NCI-H1417 treated with DMSO at 0.1 percent for 48 hours (cell line): ENCODE measurements at places on chromosomes 6 and 20.

GRCh38 chr6:157937916-157938315, 43.7 kb upstream of the SYNJ2 start:
- no peak for DNase-seq

DNA sequence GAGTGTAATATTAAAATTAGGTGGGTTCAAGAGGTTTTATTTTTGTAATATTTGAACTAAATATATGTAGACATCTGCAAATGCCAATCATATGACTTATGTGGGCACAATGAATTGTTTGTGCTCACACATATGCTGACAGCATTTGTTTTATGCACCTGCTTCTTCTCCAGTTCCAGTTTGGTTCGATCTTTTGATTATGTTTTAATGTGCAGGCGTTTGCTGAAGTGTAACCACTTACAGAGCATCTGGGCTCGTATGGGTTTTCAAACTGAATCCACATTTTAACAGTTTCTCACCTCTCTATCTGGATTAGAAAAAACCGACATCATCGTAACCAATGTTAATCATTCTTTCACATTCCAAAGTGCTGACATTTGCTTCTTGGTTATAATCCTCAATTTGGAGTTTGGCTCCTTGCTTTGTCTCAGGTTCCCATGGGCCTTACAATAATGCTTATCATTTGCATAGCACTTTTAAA, 129.1 kb upstream of the SPACA1 start:
- DNase-seq = no peak

DNA sequence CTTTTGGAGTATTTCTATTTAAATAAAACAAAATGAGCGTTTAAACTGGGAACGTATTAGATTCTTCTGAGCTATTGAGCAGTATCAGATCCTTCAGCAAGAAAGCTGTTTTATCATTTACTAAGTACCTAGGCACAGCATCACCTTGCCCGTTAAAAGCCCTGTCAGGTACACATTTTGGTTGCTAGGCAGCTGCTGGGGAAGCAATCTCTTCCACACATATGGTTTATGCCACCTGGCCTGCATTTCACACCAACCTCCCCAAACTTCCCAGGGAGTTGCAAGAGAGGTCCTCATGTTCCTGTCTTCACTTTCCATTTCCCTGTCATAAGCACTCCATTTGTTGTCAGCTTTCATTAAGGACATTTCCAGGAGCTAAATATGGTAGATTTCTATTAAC, 400.1 kb downstream of the PLCB1 start:
- DNase-seq = no peak

DNA sequence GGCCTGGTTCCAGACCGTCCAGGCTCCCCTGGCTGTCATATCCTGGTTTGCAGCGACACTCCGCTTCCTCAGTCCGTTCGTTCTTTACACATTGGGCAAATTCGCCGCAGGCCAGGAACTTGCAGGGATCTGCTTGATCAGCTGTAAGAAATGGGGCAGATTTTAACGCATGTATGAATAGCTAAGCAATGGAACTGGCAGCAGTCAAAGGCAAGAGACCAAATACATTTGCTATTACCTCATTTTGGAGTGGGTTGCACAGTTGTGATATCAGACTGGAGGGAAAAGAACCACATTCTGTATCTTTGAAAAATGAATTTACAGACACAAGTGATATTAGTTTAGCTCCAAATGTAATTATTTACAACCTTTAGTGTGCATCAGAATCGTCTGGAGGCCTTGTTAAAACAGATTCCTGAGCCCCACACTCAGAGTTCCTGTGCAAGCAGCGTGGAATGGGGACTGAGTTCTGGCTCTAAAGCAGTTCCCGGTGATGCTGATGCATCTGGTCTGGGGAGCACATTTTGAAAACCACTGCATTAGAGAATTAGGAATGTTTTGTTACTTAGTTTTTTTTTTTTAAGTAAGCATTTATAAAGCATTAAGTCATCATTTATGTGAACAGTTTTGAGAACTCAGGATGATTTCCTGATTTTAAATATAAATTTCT, 141.3 kb downstream of the IMPG1 start:
- no peak for DNase-seq

DNA sequence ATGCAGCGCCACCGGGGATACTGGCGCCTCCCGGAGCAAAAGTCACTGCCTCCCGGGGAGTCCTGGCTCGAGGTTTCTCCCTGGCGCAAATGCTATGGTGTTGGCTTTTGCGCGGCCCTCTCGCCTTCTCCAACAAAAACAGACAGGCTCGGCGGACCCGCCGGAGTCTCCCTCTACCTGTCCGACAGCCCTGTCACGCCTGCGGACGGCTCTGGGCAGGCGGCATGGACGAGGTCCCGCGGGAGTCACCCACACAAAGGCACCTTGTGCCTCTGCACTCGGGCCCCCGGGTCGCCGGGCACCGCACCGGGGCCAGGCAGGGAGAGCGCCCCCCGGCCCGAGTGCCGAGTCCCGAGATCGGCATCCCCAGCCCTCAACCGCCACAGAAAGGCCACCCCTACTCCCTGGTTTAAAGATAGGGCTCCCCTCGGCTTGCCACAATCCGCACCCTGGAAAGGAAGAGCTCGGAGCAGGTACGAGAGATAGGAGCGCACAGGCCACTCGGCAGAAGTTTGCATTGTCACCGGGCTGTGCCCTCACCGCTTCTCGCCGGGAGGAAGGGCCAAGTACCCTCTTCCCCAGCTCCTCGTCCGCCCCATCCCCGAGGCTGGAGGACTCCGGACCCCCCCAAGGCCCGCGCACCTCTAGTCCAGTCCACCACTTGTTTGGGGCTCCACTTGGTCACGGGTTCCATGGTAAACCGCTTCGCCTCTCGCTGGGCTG, 903 bp downstream of the CNKSR3 start:
- no peak for DNase-seq

GRCh38 chr6:156880913-156881312, 103.7 kb downstream of the ARID1B start:
- DNase-seq = no peak

DNA sequence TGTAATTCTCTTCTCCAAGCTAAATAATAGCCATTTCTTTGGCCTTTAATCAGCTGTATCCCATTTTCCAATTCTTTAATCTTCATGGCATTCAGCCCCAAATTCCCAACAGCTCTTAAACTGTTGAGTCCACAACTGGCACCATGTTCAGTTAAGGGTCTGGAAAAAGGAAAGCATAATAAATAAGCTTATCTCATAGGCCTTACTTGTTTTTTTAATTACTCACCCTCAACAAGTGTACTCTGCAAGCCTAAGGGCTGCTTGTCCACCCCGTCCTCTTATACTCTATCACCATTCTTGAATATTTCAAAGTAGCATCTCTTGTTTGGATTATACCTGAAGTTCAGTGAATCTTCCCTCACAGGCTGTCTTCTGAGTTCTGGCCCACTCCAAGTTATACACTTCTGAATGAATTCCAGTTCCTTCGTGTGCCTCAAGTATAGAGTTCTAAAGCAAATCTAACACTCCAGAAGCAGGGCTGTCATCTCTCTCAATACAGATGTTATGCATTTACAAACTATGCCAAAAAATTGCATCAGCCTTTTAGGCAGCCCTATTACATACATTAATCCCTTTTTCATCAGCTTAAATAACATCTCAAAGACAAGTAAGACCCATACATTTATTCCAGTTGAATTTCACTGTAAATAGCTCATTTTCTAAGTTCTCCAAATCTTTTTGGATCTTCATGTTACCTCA, 98.7 kb downstream of the COL21A1 start:
- no peak for DNase-seq

DNA sequence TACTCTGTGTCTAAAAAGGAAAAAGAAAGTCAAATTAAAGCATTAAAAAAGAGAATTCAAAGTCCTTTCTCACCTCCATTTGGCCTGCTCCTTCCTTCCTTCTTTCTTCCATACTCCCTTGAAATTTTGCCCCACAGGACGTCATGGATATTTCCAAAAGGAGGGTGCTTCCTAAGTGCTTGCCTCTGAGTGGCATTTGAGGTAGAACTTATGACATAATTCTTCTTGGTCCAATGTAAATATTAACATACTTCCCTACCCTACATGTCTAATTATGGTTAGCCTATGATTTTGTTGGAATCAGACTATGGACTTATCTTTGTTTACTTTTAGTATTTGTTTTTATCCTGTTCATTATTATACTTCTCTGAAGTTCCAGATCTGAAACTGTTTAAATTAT, 132.3 kb downstream of the PFDN4 start:
- no peak for DNase-seq

DNA sequence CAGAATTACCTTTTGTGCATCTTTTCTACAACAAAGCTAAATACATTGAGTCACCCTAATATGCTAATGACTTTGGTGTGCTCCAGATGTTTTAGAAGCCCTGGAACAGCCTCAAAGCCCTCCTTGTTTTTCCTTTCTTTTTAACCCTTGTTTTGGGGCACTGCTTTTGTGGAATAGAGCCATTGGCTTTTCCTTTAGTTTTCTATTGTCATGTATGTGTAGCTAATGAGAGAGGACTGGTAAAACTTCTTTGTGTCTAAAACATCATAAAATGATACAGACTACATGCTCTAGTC, 158.8 kb downstream of the JARID2 start:
- DNase-seq = no peak

DNA sequence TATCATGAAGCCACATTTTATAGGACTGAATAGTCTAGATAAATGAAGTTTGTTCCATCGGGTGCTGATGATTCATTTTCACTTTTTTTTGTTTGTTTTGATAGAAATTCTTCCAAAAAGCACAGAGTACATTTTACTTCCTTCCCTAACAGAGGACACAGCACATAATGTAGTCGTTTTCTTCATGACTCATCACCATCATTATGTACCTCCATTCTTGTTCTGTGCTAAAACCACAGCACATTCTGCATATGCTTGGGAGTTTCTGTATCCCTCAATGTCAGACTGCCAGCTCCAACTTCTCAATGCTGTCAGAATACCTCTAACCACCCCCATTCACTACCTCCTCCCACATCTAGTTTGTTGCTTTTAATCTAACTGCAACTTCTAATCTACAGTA, 1004.9 kb upstream of the ADGRB3 start:
- no peak for DNase-seq

GRCh38 chr6:16105854-16106253, 23.0 kb upstream of the MYLIP start:
- DNase-seq = no peak

DNA sequence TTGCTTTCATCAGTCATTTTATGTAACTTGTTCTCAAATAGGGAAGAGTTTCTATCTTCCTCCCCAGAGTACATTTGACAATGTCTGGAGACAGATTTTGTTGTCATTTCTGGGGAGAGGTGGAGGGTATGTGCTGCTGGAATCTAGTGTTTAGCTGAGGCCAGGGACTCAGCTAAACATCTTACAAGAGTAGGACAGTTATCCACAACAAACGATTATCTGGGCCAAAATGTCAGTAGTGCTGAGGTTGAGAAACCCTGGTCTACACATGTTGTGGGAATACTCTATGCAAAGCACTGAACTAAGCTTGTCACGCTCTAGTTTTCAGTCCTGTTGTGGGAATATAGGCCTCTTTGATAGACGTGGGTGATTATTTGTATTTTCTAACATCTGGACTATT, 171.4 kb downstream of the CD109 start:
- DNase-seq = no peak

GRCh38 chr6:80940571-80940970, 811.9 kb downstream of the TENT5A start:
- DNase-seq = no peak

- no peak for DNase-seq
Measured at GRCh38 chr6:49933526-49933925, 30.4 kb downstream of the DEFB114 start.

GRCh38 chr20:44223721-44224120, 13.2 kb upstream of the OSER1 start:
- no peak for DNase-seq

DNA sequence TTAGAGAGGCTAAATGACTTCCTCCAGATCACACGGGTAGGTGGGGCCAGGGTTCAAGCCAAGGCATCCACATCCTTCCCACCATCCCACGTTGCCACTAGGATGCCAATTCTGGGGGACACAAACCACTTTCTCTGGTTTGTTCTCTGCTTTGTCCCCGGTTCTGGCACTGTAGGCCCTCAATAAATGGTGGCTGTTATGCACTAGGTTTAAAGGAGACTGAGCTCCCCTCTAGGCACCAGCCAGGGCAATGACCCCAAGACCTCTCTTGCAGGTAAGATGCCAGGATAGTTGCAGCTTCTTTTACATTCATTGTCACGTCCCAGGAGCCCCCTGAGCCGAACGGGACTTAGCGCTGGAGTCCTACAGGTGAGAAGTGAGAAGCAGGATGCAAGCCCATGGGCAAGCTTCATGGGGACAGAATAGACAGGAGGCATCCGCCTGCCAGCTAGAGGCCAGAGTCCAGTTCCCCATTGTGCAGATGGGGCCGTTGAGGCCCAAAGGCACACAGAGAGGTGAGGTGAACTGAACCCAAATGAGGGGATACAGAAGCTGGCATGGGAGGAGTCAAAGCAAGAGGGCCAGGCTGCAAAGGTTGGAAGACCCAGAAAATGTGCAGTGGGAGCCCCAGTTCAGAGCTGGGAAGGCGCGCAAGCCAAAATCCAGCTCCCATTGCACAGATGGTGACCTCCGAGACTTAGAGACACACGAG, 677 bp downstream of the PXMP4 start:
- DNase-seq = no peak

DNA sequence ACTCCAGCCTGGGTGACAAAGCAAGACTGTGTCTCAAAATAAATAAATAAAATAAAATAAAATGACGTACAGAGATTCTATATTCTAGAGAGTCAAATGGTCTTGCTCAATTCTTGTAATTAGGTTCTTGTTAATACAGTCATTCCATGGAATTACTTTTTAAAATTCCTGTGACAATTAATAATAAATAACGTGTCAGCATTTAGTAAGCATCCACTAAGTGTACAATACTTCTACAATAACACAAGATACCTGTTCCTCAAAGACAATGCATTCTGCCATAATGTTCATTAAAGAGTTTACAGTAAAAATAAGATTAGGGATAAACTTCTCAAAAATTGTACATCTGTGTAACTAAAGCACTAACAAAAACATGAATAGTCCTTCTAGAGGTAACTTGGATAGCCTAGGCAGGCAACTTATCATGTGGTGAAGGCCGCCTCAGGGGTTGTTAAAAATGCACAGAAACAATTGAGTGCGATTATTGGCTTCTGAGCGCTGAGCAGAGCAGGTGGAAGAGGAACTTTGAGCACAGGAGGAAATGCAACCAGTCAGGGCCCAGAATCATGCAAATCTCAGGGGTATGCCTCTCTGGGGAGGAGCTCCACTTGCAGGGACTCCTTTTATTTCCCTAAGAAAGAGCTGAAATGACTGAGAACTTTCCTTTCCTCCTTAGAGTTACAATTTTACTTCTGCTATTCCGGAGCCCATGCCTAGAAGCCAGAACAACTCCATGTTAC, 37.1 kb downstream of the QRSL1 start:
- DNase-seq = no peak

DNA sequence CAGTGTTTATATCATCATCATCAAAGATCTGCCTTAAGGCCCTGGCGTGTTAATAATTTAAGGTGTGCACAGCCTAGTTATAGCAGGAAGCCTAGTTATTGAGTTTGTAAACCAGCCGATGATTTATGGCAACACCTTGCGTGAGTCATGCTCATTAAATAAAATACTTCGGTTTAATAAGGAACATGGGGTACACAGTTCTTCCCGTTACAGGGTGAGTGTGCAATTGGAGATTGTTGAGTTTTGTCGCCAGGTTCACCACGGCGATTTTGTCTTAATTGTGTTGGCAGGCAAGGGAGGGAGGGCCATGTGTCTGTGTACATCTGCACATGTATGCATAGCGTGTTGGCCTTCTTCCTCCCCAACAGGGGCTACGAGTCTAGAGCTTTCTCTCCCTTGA, 104.0 kb downstream of the TFAP2A start:
- DNase-seq = peak; percentile 76
